ENCODE measurements at places on chromosomes 6 and 20.

DNA sequence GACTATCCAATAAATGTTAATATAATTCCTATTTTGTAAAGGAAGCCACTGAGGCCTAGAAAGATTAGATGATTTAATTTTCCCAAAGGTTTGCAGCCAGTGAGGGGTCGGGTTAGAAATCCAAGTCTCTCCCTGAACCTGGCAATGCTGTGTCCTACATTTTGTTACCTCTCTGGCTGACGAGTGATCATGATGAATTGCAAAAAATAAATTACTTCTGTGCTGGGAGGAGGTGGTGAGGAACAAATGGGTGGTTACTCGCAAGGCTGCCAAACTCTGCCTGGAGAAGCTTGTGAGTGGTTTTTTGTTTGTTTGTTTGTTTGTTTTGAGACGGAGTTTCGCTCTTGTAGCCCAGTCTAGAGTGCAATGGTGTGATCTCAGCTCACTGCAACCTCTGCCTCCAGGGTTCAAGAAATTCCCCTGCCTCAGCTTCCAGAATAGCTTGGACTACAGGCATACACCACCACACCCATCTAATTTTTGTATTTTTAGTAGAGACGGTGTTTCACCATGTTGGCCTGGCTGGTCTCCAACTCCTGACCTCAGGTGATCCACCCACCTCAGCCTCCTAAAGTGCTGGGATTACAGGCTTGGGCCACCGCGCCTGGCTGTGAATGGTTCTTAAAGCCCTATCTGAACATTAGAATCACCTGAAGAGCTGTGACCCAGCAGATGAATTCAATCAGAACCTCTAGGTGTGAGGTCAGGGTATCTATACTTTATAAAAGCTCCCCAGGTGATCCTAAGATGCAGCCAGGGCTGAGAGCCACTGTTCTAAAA lies 20.2 kb upstream of the TBC1D7 start:
- DNase-seq = no peak

GRCh38 chr6:107827541-107827940 lies 3.4 kb upstream of the SCML4 start:
- DNase-seq = no peak

- DNase-seq = no peak
Observed at GRCh38 chr6:156080371-156080770, 624.7 kb upstream of the NOX3 start.

DNA sequence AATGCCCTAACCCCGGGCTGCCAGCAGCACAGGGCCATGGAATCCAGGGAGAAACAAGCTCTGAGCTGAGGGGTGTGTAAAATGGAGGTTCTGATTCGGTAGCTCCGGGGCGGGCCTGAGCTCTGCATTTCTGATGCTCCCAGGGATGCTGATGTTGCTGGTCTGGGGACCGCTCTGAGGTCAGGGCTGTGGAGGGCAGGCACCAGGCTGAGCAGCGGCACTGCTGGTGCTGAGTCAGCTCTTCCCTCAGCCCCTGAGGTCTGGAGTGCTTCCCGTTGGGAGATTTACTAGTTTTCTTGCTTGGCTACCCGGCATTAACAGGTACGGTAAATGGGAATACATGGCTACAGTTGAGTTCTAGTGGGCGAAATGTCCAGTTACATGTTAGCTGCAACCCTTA lies 18.6 kb upstream of the CST3 start:
- DNase-seq = no peak

- DNase-seq = no peak
Observed at GRCh38 chr20:50515471-50516106, 5.4 kb downstream of the PTPN1 start.

- no peak for DNase-seq
Observed at GRCh38 chr6:140784573-140784972, 1348.2 kb upstream of the GJE1 start.

- no peak for DNase-seq
Observed at GRCh38 chr6:113488061-113488460, 369.1 kb upstream of the MARCKS start.

DNA sequence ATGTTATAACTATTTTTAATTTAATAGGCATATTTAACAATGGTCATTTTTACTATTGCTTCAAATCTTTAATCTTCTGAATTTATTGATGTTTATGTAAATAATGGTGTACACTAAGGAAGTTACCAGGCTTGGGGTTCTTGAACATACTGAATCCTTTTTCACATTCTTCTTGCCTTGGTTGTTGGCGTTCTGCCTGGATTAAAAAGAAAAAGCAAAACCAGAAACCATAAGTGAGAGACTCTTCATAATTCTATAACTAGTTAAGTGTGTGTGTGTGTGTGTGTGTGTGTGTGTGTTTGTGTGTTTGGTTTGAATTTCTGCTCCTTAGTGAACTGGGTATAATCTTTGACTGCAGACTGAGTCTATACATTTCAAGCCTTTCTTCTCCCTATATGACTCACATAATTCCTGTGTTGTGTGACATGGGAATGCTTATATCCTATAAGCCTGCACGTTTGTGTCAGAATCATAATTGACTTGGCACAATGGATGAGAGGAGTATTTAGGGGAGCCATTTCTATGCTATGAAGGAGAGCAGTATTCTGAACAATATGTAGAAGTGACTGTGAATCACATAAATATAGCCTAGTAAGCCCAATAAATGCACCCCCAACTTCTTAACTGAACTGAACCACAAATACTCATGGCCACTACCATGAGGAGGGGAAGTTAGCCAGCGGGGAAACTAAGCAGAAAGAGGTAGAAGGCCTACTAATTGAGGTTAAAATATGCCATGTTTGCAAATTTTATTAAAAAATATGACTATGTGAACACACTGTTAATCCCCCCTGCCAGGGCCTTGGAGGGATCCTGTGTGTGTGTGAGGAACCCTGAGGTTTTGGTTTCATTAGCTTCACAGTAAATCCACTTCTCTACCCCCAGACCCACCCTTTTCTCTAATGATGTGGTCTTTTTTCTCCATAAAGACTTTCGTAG lies 425.5 kb downstream of the BCKDHB start:
- DNase-seq = no peak

DNA sequence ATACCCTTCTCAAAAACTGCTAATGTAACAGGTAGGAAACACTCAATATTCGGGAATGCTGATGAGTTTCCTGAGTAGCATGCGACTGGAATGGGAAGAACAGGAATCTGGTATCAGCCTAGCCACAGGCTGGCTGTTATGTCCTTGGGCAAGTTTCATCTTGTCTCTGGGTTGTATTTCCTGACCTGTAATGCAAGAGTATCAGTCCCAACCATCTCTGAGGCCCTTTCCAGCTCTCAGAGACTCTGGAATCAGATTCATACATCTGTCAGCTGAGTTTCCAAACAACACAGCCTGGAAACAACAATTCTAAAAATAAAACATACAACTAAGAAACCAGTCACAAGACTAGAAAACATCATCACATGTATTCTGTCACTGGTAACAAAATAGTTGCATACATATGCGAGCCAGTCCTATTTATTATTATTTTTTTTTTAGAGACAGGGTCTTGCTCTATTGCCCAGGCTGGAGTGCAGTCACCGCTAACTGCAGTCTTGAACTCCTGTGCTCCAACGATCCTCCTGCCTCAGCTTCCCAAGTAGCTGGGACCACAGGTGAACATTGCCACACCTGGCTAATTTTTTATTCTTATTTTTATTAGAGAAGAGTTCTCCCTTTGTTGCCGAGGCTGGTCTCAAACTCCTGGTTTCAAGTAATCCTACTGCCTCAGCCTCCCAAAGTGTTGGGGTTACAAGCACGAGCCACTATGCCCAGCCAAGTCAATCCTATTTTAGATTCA lies 16.7 kb upstream of the TFAP2A start:
- DNase-seq = no peak

DNA sequence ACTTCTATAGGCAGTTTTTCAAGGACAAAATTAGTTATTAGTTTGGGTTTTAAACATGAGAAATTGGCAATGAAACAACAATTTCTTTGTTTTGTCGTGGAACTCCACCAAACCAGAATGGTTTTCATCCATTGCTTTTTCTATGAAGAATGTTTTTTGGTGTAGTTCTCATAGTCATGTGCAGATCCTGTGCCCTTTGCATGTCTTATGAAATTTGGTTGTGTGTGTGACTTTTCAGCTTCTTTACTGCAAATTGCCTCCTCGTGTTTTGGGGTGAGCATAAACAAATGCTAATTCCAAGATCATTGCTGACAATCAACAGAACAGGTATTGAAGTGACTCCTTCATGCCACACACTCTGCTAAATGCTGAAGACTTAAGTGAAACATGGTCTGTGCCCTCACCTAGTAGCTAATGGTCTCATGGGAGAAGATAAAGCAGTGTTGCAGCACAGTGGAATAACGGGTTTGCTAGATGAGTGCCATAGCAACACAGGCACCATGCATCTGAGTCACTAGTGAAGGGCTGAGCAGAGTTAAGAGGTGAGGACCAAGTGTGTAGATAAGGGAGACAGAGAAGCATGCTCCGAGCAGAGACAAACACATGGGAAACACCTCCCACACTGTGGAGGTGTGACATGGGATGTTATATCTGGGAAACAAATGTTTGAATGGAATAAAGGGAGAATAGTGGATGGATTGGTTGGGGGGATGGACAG lies 120.0 kb downstream of the SLC16A10 start:
- DNase-seq = no peak

- DNase-seq = no peak
Observed at GRCh38 chr20:48624315-48625020, 203.3 kb downstream of the PREX1 start.

DNA sequence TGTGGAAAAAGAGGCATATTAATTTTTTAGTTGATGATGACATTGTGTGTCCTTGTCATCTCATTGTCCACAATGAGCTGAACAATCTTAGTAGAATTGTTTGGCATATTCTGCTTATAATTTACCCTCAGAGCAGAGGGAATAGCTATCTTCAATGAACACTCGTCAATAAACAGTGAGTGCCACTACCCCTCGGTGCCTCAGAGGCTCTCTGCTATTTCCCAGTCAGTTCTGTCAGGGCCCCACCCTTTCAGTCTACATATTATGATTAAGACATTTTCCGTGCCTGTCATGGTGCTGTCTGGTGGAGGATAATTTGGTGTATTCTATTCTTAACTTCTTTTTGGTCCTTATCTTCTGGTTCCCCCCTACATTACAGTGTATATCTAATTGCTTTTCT lies 31.2 kb downstream of the NUS1 start:
- no peak for DNase-seq

DNA sequence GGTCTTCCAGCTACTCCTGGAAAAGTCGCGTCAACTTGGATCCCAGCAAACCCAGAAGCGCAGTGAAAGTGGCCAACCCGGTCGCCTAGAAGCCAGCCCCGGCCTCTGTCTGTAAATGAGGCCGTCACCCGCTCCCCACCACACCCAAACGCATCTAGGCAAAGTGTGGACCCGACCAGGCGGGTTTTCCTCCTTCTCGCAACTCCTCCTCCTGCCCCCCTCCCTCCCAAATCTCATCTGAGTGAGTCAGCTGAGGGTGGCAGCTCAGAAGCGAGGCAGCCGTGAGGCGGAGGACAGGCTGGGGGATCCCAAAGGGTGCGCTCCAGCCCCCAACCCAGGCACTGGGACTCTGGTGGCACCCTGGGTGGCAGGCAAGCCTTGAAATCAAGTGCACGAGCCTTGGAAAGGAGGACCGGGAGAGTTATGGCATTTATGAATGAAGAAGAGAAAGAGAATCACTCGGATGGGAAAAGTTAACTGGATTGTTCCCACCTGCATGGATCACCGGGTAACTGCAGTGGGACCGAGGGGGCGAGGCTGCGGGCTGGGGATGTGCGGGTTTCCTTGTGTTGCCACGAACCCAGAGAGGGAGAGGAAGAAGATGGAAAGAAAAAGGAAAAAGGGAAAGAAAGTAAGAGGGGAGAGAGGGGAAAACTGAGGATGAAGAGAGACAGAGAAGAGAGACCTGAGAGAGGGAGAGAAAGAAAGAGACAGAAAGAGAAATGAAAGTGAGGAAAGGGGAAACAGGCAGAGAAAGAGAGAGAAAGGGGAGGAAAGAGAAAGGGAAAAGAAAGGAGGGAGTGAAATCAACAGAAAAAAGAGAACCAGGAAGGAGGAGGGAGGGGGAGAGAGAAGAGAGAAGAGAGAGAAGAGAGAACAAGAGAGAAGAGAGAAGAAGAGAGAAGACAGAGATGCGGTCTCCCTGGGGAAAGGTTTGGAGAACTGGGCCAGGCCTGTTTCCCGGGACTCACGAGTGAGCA lies at the start of gene APCDD1L:
TSS of gene APCDD1L (minus strand) at position 167 of the 980 bp plus-strand sequence. CDS start 692 bp downstream, outside the sequence.
- no peak for DNase-seq

- DNase-seq = no peak
Observed at GRCh38 chr6:21846541-21847451, 253.2 kb downstream of the SOX4 start.

- DNase-seq = no peak
Observed at GRCh38 chr20:2708073-2708415, 15.5 kb downstream of the EBF4 start.

DNA sequence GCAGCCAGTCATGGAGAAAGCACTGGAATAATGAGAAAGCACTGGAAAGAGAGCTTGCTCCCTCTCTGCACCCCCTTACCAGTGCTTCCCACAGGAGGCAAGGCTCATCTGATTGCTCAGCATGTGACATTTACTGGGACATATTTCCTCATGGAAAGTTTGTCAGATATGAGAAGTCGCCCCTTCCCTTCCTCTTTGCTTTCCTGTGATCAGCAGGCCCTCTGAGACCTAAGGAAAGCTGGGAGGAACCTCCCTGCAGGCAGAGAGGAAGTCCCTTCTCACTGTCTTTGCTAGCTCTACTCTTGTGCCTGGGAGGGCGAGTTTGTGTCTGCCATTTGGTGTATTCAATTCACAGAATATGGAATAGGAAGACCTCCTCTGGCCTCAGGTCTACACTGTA lies 283.8 kb downstream of the ALDH8A1 start:
- DNase-seq = no peak

DNA sequence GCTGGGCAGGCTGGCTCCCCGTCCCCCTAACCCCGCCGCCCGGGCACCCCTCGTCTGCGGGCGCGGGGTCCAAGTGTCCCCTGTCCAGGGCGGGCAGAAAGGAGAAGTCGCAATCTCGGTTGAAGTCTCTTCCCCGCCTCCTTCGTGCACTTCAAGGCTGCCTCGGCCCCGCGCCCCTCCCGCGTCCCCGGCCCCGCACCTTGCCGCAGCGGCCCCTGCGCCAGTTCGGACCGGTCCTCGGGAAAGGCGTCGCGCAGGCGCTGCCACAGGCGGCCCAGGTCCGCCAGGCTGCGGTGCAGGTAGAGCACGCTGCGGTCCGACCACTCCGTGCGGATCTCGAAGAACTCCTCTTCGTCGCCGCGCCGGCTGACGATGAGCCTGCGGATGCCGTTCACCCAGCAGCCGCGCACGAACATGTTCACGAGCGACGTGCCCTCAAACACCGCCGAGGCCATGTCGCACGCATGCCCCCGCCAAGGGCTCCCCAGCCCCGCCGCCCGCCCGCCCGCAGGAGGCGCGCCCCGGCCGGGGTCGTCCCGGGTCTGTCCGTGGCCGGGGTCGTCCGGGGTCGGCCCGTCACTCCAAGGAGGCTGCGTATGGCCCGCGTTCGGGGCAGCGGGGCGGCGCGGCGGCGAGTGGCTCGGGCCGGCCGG lies at the start of gene PXDC1:
TSS of gene PXDC1 (minus strand) at position 637 of the 653 bp plus-strand sequence. CDS start at position 455, 182 bp downstream.
- DNase-seq = peak; percentile 59

- no peak for DNase-seq
Observed at GRCh38 chr6:34108176-34108575, 37.7 kb downstream of the GRM4 start.
